ENCODE measurements at places on chromosomes 7 and 10.
A peak's percentile ranks its signal among the peaks of the same experiment; 100 is the strongest.

DNA sequence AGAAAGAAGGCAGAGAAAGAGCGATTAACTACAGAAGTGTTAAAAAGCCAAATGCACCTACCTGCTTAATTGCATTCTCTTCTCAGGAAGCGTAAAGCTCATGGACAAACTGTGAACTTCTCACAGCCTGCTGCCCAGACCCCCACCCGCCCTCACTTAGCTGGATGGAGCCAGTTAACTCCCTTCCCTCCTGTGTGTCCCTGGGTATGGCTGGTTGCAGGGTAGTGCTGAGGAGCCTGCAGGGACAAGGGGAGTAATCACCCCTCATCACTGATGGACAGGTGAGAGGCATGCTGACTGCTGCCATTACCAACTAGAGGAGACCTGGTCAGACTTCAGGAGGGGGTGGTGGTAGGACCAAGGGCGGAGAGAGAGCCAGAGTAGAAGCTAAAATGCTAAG lies 37.5 kb downstream of the ENO4 start:
- no peak overlapping the region for H3K4me3 ChIP-seq
- H3K4me1 ChIP-seq: no peaks in the 10 kb centered on the region
- H3K27ac ChIP-seq: no peak overlapping the region
- H3K36me3 ChIP-seq: no peaks in the 10 kb centered on the region
- no peak for DNase-seq

DNA sequence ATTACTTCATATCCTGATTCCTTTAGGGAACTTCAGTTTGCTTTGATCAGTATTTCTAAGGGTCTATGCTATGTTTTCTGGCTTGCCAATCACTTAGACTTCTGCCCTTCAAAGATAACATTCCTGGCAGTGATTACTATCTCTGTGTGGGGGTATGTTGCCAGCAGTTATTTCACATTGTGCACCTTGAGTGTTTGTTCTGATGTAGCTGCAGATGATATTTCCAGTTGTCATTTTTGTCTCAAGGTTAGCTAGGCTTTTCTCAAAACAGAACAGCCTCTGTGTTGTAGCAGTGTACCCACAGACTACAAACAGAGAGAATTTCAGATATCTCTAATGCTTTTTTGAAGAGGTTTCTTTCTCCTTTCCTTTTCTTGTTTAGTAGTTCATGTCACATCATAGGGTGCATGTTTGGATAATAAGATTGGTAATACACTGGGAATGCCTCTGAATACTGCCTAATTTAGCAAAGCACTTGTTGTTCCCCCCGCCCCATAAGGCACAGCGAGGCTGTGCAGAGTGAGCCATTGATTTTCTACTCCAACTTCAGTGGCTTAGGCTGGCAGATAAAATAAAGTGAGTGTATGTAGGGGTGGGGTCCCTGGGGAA lies 134.7 kb upstream of the AGR3 start:
- DNase-seq: no peak
- H3K27me3 ChIP-seq: no peaks in the 10 kb centered on the region
- H3K27ac ChIP-seq: no peak overlapping the region
- H3K4me1 ChIP-seq: peaks cover 6% of the 10 kb centered on the region
- no peaks in the 10 kb centered on the region for H3K36me3 ChIP-seq

DNA sequence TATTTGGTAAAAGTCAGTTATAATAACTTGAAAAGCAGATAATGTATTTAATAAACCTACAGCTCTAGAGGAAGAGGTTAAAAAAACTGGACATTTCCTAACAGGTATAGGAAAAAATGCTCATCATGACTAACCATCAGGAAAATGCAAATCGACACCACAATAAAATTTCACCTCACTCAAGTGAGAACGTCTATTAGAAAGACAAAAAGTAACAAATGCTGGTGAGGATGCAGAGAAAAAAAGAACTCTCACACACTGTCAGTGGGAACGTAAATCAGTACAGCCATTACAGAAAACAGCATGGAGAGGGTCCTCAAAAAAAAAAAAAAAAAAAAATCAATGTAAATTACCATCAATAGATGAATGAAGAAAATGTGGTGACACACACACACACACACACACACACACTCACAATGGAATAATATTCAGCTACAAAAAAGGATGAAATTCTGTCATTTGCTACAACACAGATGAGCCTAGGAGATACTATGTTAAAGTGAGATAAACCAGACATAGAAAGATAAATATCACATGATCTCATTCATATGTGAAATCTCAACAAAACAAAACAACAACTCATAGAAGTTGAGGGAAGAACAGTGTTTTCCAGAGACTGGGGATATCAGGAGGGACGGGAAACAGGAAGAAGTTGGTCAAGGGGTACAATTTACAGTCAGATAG lies 20.1 kb downstream of the EPC1 start:
- no peaks in the 10 kb centered on the region for H3K36me3 ChIP-seq
- peaks cover 89% of the 10 kb centered on the region for H3K4me1 ChIP-seq
- no peak overlapping the region for H3K4me3 ChIP-seq
- DNase-seq: no peak
- H3K27me3 ChIP-seq: no peaks in the 10 kb centered on the region

- no peak overlapping the region for H3K4me3 ChIP-seq
- DNase-seq: no peak
These were observed 58.3 kb downstream of the MICALL2 start for GRCh38 chr7:1401011-1401410.

- H3K27ac ChIP-seq: no peak overlapping the region
- no peak for DNase-seq
- no peak overlapping the region for H3K4me3 ChIP-seq
- no peaks in the 10 kb centered on the region for H3K36me3 ChIP-seq
- H3K4me1 ChIP-seq: no peaks in the 10 kb centered on the region
These were observed 158.4 kb upstream of the NEBL start for GRCh38 chr10:21055339-21056135.

DNA sequence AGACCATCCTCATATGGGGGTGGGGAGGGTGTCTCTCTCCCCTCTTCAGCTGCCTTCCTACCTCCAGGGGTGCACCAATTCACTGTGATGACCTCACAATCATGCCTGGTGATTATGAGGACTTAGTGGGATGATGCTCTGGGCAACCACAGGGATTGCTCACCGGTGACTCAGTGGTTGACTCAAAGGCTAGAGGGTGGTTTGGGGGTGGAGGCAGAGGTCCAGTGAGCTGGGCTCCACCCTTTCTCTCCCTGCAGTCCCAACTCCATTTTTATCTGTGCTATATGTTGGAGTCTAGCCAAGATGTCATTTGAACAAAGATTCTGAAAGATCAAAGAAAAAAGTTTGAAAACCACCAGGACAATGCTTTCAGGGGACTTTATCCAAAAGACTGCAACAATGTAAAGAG lies 286.9 kb downstream of the KCNMA1 start:
- DNase-seq: no peak
- no peak overlapping the region for H3K4me3 ChIP-seq
- no peak overlapping the region for H3K27ac ChIP-seq
- H3K27me3 ChIP-seq: no peaks in the 10 kb centered on the region

GRCh38 chr10:38112159-38112558 lies 18.0 kb downstream of the ZNF37A start:
- no peak for DNase-seq
- no peaks in the 10 kb centered on the region for H3K4me1 ChIP-seq
- no peaks in the 10 kb centered on the region for H3K27me3 ChIP-seq
- no peak overlapping the region for H3K27ac ChIP-seq
- peaks cover 24% of the 10 kb centered on the region for H3K36me3 ChIP-seq
- no peak overlapping the region for H3K4me3 ChIP-seq

GRCh38 chr7:73893342-73894101 lies 32.6 kb downstream of the TMEM270 start:
- H3K4me3 ChIP-seq: no peak overlapping the region
- no peaks in the 10 kb centered on the region for H3K27me3 ChIP-seq
- H3K36me3 ChIP-seq: no peaks in the 10 kb centered on the region
- no peak for DNase-seq
- H3K4me1 ChIP-seq: no peaks in the 10 kb centered on the region

DNA sequence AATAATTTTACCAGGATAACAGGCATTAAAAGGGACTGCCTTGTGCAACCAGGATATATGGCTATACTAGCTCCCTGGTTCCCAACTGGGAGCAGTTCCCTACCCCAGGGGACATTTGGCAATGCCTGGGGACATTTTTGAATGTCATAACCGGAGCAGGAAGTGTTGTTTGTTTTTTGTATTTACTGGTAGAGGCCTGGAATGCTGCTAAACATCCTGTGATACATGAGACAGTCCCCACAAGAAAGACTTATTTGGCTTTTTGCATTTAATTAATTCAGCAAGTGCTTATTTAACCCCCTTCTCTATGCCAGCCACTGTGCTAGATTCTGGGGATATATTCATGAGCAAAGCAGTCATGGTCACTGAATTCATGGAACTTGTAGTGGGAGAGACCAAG lies 181.2 kb downstream of the BBS9 start:
- H3K4me3 ChIP-seq: no peak overlapping the region
- H3K27ac ChIP-seq: no peak overlapping the region
- H3K27me3 ChIP-seq: no peaks in the 10 kb centered on the region

GRCh38 chr7:122092964-122093797 lies 50.9 kb downstream of the AASS start:
- no peak overlapping the region for H3K27ac ChIP-seq
- DNase-seq: peak; percentile 22
- no peak overlapping the region for H3K4me3 ChIP-seq
- H3K36me3 ChIP-seq: no peaks in the 10 kb centered on the region
- no peaks in the 10 kb centered on the region for H3K4me1 ChIP-seq

GRCh38 chr7:139854124-139854511 lies 25.1 kb downstream of the TBXAS1 start:
- peaks cover 25% of the 10 kb centered on the region for H3K4me1 ChIP-seq
- H3K4me3 ChIP-seq: no peak overlapping the region
- DNase-seq: no peak
- H3K27me3 ChIP-seq: no peaks in the 10 kb centered on the region
- no peaks in the 10 kb centered on the region for H3K36me3 ChIP-seq

DNA sequence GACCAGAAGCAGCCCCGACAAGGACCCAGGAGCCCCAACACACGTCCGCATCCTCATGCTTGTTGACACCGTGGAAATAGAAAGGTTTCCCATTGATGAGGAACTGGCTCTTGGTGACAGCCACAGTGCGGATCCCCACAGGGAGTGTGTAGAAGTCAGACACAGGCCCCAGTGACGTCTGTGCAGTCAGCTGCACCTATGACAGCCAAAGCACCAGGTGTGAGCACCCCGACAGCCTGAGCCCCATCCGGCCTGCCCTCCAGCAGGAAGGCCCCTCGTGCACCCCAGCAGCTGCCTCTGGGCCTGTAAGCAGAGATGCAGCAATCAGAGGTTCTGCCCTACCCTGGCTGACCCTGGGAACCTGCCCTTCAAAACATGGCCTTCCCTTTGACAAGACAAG lies 7.1 kb downstream of the GUSB start:
- H3K4me3 ChIP-seq: no peak overlapping the region
- no peaks in the 10 kb centered on the region for H3K4me1 ChIP-seq
- peaks cover 43% of the 10 kb centered on the region for H3K36me3 ChIP-seq
- H3K27me3 ChIP-seq: no peaks in the 10 kb centered on the region

- H3K4me3 ChIP-seq: no peak overlapping the region
- DNase-seq: no peak
- H3K36me3 ChIP-seq: no peaks in the 10 kb centered on the region
- H3K4me1 ChIP-seq: no peaks in the 10 kb centered on the region
These were observed 50.0 kb upstream of the KCNMA1 start for GRCh38 chr10:77687621-77688020.

DNA sequence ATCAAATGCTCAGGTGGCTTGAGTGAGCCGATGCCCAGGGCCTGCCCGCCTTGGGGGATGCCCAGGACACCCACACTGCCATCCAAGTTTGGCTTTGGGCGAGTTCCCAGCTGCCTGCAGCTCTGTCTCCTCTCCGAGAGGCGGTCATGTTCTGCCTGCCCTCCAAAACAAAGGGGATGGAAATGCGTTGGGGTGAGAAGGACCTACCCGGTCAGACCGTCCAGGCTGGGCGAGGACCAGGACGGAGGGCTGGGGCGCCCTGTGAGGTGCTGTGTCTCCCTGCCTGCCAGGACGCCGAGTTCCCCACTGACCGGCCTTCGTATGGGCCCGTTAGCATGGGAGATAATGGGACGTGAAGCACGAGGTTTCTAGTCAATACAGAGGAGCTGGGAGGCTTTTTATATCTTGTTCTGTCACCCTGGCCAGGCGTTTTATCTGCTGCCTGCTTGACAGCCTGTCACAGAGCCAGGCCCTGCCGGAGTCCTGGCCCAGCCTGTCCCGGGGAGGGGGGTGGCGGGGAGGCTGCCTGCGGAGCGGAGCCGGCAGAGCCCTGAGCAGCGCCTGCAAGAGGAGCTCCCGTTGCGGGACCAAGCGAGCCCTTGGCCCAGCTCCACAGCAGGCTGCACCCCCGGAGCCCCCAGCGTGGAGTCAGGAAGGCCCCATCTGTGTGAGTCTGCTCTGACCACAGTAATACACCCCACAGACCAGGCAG lies 22.0 kb upstream of the ELFN1 start:
- H3K4me3 ChIP-seq: no peak overlapping the region
- DNase-seq: no peak
- H3K36me3 ChIP-seq: no peaks in the 10 kb centered on the region
- H3K4me1 ChIP-seq: no peaks in the 10 kb centered on the region

GRCh38 chr10:121444520-121445165 lies 153.6 kb downstream of the FGFR2 start:
- H3K4me1 ChIP-seq: no peaks in the 10 kb centered on the region
- H3K36me3 ChIP-seq: no peaks in the 10 kb centered on the region
- no peaks in the 10 kb centered on the region for H3K27me3 ChIP-seq
- no peak overlapping the region for H3K4me3 ChIP-seq

DNA sequence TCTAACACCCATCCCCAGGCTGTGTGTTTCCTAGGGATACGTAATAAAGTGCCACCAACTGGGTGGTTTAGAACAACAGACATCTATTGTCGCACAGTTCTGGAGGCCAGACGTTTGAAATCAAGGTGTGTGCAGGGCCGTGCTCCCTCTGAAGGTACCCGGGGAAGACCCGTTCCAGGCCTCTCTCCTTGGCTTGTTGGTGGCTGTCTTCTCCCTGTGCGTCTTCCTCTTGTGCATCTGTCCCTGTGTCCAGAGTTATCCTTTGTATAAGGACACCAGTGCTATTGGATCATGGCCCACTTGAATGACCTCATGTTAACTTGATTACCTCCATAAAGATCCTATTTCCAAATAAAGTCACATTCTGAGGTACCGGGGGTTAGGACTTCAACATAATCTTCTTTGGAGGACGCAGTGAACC lies 15.6 kb downstream of the GRK5 start:
- no peak for DNase-seq
- no peak overlapping the region for H3K27ac ChIP-seq
- no peak overlapping the region for H3K4me3 ChIP-seq
- no peaks in the 10 kb centered on the region for H3K27me3 ChIP-seq

- H3K27ac ChIP-seq: no peak within 1 kb of the TSS
- H3K4me3 ChIP-seq: no peak within 1 kb of the TSS
- no peaks in the 10 kb centered on the region for H3K27me3 ChIP-seq
- no peaks in the 10 kb centered on the region for H3K4me1 ChIP-seq
- no peak for DNase-seq
- H3K36me3 ChIP-seq: no peaks in the 10 kb centered on the region
These were observed at the start of gene OGDHL for GRCh38 chr10:49761789-49762565. OGDHL (minus strand) TSS chr10:49762323; CDS start chr10:49758592, 3,731 bp downstream.

- H3K27ac ChIP-seq: no peak overlapping the region
- no peaks in the 10 kb centered on the region for H3K27me3 ChIP-seq
- DNase-seq: no peak
- H3K4me1 ChIP-seq: peaks cover 9% of the 10 kb centered on the region
These were observed 8.0 kb upstream of the TAS2R60 start for GRCh38 chr7:143435266-143435665.

GRCh38 chr7:41054960-41055661 lies 647.8 kb downstream of the INHBA start:
- no peak overlapping the region for H3K4me3 ChIP-seq
- no peaks in the 10 kb centered on the region for H3K27me3 ChIP-seq
- no peaks in the 10 kb centered on the region for H3K36me3 ChIP-seq
- H3K4me1 ChIP-seq: no peaks in the 10 kb centered on the region
- no peak overlapping the region for H3K27ac ChIP-seq

- no peak for DNase-seq
- H3K27ac ChIP-seq: no peak overlapping the region
- no peaks in the 10 kb centered on the region for H3K4me1 ChIP-seq
These were observed 267.5 kb upstream of the KAT6B start for GRCh38 chr10:74558897-74559296.

Measured in CD4-positive, alpha-beta memory T cell (primary cell).